ENCODE measurements at places on chromosomes 2 and 18.

GRCh38 chr18:55106906-55107305 lies 147.6 kb upstream of the CCDC68 start:
- no peak for DNase-seq

GRCh38 chr2:6921321-6921922 lies 4.2 kb downstream of the RNF144A start:
- no peak for DNase-seq

- no peak for DNase-seq
Observed at GRCh38 chr2:69677914-69678313, 34.4 kb upstream of the AAK1 start.

DNA sequence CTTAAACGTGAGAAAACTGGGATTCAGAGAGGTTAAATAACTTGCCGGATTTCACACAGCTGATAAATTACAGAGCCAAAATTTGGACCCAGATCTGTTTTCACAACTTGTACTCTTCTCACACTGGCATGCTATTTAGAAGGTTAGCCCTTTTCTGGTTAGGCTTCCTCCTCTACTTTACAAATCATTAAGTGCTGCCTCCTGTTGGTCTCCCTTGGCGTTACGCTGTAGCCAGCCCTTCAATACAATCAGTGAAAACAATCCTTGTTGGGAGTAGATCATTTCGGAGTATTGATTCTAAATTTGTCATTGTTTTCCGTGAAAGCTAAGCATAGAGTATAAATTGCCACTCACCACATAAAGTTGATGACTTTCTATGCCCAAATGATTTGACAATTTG lies 153.5 kb downstream of the ARHGAP15 start:
- no peak for DNase-seq

GRCh38 chr2:101806701-101807100 lies 109.2 kb downstream of the MAP4K4 start:
- DNase-seq: no peak

- no peak for DNase-seq
Observed at GRCh38 chr18:35713545-35713944, 132.0 kb downstream of the GALNT1 start.

GRCh38 chr2:205681401-205682238 lies 681 bp upstream of the NRP2 start:
- no peak for DNase-seq

- no peak for DNase-seq
Observed at GRCh38 chr2:218264773-218265561, 4.2 kb downstream of the GPBAR1 start.

DNA sequence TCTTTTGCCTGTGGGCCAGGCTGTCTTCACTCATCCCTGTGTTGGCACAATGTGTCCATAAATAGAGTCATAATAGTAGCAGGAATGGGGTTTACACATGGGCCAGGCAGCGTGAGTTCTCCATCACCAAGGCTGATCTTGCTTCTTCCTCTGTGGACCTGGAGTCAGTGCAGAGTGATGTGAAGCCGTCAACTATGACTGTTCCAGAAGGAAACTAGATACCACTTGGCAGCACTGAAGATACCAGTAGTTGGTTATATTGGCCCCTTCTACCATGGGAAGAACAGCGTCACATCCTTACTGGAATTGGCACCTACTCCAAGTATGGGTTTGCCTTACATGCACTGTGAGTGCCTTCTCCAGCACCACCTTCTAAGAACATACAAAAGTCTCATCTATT lies 30.2 kb downstream of the COPS8 start:
- DNase-seq: no peak

DNA sequence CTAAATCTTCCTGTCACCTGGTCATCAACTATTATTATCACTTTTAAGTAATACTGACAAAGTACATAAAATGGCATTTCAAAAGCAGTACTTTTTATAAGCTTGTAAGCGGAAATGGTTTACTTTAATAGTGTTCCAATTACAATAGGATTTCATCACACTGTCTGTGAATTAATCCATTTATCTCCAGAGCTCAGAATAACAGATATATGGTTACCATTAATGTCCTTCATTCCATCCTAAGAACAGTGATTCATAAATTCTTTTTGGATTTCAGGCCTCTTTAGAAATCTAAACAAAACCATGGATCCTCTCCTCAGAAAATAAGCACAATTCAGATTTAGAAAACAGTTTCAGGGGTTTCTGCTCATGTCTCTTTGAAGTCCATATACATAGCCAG lies 68.4 kb downstream of the PID1 start:
- no peak for DNase-seq

DNA sequence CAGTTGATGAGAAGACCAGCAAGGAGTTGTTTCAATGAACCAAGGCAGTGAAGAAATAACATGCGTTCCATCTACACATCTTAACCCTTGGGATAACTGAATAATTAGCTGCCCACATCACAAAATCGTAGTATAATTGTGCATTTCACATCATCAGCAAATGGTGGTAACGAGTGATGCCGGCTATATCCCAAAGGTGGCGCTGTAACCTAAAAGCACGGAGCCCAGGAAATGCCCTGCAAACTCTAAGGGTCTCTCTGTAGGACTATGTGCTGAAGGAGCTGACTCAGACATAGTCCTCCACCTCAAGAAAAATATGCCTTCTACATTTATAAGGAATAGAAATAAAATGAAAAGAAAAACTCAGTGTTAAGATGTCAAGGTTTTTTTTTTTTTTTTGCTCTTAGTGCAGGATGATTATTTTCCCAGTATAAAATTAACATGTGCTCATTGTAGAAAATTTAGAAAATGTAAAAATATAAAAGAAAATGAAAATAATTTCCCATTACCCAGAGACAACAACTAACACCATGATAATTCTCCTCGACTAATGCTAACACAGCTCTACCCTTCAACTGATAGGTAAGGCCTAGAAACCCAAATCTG lies 23.1 kb upstream of the DSG3 start:
- DNase-seq: no peak

DNA sequence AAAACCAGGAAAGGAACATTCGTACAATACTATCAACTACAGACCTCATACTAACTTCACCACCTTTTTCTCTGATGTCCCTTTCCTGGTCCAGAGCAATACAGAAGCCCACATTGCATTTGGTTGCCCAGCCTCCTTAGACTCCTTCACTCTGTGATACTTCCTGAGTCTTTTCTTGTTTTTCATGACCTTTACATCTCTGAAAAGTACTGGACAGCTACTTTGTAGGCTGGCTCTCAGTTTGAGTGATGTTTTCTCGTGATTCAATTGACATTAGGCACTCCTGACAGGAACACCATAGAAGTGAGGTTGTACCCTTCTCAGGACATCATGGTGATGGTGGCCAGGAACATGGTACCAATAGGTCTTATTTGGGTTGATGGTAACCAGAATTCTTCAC lies 185.9 kb upstream of the SLC39A10 start:
- DNase-seq: no peak

GRCh38 chr2:173387660-173388059 lies 33.0 kb downstream of the CDCA7 start:
- DNase-seq: no peak

- no peak for DNase-seq
Observed at GRCh38 chr2:153221506-153221905, 257.1 kb downstream of the RPRM start.

DNA sequence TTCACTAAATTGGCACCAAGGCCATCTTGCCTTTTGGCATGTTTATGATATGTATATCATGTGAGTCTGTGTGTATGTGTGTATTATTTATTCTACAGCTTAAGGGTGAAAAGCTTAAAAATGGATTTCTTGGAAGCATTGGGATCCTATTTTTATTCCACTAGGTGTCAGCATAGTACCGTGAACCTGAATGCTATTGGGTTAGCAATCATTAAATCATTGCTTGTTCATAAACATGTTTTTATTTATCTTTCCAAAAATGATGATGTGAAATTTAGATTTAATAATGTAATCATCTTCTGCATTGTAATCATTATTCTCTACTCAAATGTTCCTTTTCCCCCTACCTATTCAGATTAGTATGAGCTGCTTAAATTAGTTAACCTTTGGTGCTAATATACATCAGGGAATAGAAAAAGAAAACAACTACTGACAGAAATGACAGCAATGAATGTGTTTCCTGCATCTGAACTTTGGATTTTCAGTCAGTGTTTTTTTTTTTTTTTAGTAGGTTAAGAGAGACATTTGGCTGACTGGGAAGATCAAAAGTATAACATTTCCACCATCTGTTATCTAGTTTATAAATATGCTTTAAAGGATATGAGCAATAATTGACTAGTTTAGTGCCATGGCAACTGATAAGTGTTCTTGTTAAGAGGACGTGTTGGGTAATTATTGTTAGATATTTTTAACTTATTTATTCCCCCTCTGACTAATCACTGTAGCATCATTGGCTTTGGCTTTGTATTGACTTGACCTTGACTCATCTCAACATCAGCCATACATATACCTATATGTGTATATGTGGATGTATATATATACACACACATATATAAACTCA lies 14.1 kb upstream of the ZSWIM2 start:
- no peak for DNase-seq

GRCh38 chr2:180184506-180184905 lies 177.4 kb upstream of the CWC22 start:
- DNase-seq: no peak

DNA sequence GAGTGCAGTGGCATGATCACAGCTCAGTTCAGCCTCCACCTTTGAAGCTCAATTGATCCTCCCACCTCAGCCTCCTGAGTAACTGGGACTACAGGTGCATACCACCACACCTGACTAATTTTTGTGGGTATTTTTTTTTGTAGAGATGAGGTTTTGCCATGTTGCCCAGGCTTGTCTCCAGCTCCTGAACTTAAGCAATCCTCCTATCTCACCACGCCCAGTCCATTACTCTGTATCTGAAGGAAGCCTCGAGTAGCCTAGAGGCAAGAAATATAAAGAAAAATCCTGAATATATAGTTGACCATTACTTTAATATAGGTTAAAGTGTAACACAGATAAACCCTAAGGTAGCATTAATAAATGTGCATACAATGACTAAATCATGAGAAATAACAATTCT lies 686.8 kb upstream of the PIK3C3 start:
- no peak for DNase-seq

DNA sequence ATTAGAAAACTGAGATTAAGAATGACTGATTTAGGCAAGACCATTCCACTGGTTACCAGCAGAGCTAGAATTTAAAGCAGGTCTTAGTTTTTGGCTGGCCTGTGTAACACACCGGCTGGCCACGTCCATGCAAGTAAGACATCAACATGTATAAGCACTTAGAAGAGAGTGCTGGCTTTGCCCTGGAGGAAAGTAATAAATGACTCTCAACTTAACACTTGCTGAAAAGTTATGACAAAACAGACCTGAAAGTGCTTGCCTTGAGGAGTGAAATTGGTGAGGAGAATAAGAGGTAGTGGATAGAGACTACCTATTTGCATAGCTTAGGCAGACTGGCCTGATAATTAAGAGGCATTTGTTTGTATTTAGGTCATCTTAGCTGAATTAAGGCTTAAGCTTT lies 165.7 kb upstream of the KCNJ3 start:
- DNase-seq: no peak

GRCh38 chr2:240462707-240463273 lies 27.3 kb downstream of the GPC1 start:
- no peak for DNase-seq

- DNase-seq: no peak
Observed at GRCh38 chr2:198452327-198452726, 647.9 kb downstream of the PLCL1 start.

GRCh38 chr2:110789706-110790105 lies 57.3 kb downstream of the ACOXL start:
- DNase-seq: no peak

- DNase-seq: no peak
Observed at GRCh38 chr2:232930059-232930400, 60.0 kb downstream of the SNORC start.

- DNase-seq: no peak
Observed at GRCh38 chr18:72539901-72540300, 4.2 kb downstream of the CBLN2 start.

DNA sequence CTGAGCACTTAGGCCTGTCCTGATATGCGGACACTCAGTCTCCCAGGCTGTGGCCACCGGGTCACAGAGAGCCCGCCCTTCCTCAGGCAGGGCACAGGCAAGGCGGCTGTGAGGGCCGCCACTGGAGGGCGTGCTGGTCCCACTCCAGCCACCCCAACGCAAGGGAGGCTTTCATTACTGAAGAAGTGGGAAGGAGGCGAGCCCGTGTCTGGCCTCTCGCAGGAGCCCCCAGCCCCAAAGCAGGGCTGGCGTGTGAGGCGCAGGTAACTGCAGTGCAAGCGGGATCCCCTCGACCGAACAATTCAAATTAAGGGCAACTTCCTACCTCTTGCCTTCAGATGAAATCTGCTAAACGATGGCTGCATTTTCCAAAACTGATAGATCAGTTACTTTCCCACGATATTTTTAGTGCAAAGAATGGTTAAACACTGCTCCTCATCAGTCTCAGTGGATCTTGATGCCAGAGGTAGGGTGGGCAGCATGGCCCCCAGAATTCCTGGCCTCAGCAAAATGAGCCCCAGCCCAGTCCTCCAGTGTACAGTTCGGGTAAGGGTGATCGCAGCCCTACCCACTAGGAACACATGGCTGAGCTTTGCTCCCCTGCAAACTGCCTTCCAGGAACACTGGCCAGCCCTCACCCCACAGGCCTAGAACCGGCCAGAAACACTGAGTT lies 97.2 kb downstream of the SEPTIN10 start:
- no peak for DNase-seq

DNA sequence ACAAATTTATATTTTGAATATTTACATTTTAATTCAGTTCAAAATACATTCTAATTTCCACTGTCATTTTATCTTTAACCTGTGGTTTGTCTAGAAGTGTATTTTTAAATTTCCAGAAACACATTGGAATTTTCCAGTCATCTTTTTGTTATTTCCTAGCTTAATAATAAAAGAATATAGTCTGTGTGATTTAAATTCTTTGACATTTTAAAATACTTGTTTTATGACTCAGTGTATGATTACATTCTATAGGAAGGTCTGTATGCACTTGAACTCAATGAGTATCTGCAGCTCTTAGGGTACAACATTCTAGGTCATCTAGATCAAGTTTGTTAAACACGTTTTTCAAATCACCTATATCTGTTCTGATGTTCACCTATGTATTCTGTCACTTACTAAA lies 88.3 kb upstream of the MBOAT2 start:
- DNase-seq: no peak

DNA sequence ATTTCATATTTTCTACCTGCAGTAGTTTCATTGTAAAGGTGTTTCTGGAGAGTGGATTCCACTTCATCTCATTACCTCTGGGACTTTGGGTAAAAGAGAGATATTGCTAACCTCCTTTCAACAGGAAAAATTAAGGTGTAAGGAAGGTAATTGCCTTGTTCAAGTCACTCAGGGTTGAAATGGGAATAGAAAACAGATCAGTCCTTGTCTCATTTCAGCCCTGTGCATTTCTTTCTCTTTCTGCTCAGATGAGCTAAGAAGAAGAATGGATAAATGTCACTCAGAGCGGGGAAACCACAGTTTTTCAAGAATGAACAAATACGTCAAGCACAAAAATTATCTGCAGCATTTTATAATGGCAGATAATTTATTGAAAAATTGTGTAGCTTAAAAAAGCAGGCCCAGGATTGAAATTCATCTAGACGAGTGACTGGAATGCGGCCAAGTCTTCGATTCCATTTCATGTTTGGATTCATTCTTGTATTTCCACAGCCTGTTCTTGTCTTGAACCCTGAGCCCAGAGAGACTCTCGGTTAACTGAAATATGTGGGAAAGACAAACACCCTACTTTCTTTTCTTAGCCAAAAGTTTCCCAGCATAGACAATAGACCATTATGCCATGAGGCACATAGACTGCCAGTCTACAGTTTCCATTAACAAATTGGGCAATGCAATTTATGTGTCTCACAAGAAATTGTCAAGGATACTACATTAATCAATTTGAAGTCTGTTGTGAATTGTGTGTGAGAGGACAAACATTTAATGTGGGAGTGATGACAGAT lies 107.9 kb downstream of the POLE4 start:
- DNase-seq: no peak

GRCh38 chr2:14324308-14324707 lies 308.2 kb upstream of the LRATD1 start:
- no peak for DNase-seq

Data from stimulated activated CD8-positive, alpha-beta memory T cell treated with anti-CD3 and anti-CD28 coated beads, Interleukin-15, amount 100 ng/mL, for 1 hour (primary cell).